SJSA1 (cell line): ENCODE measurements at places on chromosomes 6 and 20. TPM values are rescaled to one million over a fixed set of nuclear protein-coding genes. Genes with fewer than 3 reads are reported as not detected.

DNA sequence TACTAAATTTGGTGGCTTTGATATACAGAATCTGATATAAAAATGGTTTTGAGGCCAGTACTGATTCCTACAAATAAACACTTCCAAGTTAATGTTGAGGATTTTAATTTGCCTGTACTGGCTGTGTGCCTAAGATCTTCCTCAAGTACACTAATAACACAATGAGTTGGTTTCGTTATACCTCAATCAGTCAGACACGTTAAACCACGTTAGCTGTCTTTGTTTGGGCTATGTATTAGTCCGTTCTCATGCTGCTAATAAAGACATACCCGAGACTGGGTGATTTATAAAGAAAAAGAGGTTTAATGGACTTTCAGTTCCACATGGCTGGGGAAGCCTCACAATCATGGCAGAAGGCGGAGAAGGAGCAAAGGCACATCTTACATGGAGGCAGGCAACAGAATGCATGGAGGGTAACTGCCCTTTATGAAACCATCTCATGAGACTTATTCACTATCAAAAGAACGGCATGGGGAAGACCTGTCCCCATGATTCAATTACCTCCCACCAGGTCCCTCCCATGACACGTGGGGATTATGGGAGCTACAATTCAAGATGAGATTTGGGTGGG lies 46.2 kb downstream of the NT5E start:
- no peak for DNase-seq

DNA sequence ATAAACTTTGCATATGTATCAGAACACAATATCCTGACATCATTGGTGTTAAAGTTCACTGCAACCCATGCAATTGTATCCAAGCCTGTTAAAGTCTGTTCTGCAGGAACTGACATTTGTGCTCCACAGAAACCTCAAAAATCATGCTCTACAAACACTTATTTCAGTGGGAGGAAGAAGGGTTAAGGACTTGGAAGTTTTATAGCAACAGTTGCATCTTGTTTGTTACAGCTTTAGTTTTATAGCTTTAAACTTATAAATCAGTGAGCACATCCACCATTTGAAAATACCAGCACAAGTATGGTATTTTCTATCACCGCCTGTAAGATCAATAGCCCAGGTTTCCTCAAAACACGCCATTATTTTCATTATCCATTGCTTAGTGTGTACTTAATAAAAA lies 884 bp downstream of the ECT2L start:
- no peak for DNase-seq

- no peak for DNase-seq
These were observed 42.6 kb downstream of the RBM38 start for GRCh38 chr20:57433657-57434389.

DNA sequence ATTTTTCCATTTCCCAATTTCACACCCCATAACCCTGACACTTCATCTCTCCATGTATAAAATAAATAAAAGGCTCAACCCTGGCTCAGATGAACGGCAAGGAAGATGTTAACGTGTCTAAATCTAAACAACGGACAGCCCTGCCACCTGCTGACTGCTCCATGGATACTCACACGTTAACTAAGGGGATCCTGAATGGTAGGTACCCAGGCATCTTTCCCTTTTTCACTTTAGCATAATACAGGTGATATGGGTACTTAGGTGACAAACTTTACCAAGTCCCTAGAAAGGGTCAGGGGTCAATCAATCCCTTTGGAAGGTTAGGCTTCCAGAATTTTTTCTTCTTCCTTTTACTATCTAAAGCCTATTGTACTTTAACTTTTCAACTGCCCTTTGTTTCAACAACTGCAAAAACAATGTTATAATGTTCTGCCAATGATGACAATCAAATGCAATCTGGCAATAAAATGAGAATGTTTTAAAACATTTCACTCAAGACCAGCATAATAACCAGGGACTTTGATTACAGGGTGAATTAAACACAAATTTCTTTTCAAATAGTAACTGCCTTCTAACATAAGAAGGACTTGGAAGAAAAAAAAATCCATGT lies 52.4 kb upstream of the IPCEF1 start:
- DNase-seq, result no peak

Gene CLIC5
- total RNA-seq, result 0.22 and 1.2 TPM in 2 replicates
